ENCODE measurements at places on chromosomes 1 and 21.

- no peak for DNase-seq
Observed at GRCh38 chr1:176691251-176692228, 228.6 kb downstream of the PAPPA2 start.

- DNase-seq: no peak
Observed at GRCh38 chr1:220521778-220522177, 6.2 kb upstream of the MARK1 start.

GRCh38 chr1:206000641-206001339 is 2.4 kb downstream of the RAB7B start:
- DNase-seq: no peak

GRCh38 chr1:219463636-219464035 is 149.3 kb downstream of the ZC3H11B start:
- no peak for DNase-seq

GRCh38 chr1:96308314-96308713 is 413.3 kb upstream of the PTBP2 start:
- no peak for DNase-seq

- DNase-seq: no peak
Observed at GRCh38 chr1:3629561-3630160, 4.8 kb downstream of the TPRG1L start.

DNA sequence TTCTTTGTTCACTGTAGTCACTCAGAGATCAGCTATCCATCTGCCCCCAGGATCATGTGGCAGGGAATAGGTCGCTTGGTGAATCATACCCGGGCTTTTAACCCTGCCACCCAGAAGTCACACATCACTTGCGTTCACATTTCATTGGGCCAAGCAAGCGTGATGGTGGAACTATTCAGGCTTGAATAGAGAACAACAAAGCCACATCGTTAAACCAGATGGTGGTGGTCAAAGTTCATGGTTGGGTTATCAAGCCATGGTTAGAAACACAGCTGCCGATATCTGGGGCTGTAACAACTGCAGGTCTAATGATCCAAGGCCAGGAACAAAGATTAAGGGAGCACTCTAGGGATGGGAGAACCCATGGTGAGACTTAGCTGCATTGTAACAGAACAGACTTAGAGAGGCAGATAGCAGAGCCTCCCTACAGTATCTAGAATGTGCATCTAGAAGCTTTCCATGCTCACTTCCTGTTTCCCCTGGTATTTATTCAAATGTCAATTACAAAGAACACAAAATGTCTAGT is 40.0 kb upstream of the PTPRC start:
- DNase-seq: no peak

- DNase-seq: no peak
Observed at GRCh38 chr1:106620521-106620954, 435.9 kb upstream of the PRMT6 start.

DNA sequence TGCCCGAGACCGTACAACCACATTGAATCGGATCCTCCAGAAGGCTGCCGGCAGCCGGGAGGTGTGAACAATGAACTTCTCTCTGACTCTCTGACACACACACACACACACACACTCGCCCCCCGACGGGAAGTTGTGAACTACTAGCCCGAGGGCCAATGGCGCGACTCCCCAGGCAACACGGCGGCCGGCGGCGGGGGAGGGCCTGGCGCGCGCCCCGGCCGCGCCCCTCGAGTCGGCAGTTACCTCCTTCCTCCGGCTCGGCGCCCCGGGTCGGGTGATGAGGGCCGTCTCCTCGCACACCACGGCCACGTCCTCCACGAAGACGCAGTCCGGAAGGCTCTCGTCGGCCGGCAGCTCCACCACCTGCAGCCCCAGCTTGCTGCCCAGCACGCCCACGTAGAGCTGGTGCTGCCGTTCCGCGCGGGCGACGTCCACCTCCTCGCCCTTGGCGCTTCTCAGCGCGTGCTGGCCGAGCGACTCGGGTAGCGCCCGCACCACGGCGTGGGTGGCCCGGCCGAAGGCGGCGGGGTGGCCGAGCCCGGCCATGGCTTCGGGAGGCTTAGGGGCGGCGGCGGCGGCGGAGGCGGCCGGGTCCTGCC is 361 bp downstream of the DDAH1 start:
- DNase-seq: no peak

GRCh38 chr1:28259934-28260802 is 850 bp downstream of the SESN2 start:
- DNase-seq: no peak

DNA sequence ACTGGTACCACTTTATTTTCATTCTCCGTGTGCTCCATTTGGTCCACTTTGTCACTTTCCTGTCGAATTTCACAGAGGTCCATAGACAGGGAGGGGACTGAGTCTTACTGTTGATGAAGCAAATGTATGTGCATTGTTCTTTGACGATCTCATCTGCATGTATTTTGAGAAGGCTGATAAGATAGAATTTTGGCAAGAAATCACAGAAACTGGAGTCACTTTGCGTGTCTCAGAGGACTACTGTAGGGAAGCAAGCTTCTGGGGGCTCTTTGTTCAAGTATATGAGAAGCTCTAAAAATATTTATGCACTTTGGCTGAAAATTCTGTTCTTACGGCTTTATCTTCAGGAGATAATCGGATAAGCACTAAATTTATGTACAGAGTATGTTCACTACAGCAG is 78.1 kb downstream of the PCBP3 start:
- no peak for DNase-seq

DNA sequence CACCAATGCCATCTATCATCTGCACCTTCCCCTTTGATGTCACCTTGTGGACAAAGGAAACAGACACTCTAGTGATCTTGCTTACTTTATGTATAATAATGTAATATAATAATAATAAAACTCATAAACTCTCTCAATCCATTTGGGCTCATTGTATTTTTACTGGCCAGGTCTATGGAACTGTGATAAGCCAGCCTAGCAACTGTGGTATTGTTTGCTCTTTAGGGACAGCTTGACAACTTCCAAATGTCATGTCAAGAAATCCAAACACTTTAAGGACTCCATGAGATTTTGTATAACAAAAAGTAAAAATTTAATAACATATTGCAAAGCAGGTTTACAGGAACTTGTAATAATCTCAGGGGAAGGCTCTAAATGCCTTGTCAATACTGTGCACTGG is 1163.4 kb upstream of the TMPRSS15 start:
- no peak for DNase-seq

- no peak for DNase-seq
Observed at GRCh38 chr1:119549719-119550132, 42.7 kb downstream of the HSD3B1 start.

DNA sequence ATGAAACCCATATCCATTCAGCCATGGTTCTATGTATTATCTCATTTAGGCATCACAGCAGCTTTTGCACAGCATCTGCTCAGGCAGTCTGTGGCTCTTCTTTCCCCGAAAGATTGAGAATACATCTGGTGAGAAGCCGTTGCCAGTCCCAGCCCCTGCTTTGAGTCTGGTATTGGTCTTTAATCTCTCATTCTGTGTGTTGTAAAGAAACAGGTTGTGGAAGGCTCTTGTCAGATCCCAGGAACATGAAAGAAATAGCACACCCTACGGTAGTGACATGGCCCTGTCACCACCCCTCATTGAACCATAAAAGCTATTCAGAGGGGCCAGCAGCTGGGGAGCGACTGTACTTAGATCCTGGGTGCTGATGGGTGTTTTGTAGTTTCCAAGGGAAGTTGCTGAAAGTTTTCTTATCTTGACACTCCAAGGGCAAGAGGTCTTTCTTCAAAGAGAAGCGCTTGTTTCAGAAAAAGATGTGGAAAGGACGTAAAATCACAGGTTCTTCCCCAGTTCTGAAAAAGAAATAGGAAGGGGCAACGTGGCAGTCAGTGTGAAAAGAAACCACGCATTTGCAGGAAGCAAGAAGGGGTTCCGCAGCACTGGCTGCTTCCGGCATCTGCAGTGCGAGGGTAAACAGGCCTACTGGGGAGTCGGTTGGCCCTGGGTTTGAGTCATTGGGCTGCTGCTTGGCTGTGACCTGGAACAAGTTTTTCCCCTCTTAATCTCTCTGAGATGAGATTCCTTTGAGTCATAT is 145.0 kb downstream of the DHRS3 start:
- peak; percentile 71 for DNase-seq

GRCh38 chr21:32414579-32415358 is 2.3 kb downstream of the EVA1C start:
- no peak for DNase-seq

DNA sequence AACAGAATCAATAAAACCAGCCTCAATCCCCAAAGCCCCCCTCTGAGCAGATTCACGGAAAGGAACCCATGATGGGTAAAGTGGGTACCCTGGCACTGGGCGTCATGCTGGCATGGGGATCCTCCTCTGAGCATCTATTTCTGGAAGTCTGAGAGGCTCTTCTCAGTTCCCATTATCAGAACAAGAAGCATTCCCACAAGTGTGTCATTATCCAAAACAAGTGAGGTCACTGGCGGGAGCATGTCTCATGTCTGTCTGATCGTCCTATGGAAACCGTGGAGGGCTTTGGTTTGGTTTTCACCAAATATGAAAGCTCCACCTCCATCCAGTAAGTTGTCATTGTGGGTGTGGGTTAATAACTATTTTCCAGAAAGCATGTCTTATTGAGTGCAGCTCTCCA is 70.7 kb downstream of the PGM1 start:
- no peak for DNase-seq

DNA sequence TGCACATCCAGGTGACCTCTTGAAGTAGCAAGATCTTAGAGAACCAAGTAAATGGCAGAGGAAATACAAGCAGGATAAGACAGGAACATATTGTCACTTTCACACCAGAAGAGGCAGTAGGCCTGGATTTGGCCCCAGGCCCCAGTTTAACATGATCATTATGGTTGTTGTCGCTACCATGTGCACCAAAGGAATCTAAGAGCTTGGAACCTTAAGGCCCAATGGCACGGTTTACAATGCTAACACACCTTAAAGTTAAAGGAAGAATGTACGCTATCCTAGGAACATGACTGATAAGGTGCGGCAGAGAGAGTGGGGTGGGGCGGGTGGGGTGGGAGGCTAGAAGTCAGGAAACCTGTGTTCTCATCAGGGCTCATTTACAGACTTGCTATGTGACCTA is 147.5 kb downstream of the ROR1 start:
- DNase-seq: no peak

Data from stimulated activated CD8-positive, alpha-beta memory T cell treated with anti-CD3 and anti-CD28 coated beads, Interleukin-4, amount 100 ng/mL, for 4 hours (primary cell).